ENCODE measurements at places on chromosomes 12 and 14.

DNA sequence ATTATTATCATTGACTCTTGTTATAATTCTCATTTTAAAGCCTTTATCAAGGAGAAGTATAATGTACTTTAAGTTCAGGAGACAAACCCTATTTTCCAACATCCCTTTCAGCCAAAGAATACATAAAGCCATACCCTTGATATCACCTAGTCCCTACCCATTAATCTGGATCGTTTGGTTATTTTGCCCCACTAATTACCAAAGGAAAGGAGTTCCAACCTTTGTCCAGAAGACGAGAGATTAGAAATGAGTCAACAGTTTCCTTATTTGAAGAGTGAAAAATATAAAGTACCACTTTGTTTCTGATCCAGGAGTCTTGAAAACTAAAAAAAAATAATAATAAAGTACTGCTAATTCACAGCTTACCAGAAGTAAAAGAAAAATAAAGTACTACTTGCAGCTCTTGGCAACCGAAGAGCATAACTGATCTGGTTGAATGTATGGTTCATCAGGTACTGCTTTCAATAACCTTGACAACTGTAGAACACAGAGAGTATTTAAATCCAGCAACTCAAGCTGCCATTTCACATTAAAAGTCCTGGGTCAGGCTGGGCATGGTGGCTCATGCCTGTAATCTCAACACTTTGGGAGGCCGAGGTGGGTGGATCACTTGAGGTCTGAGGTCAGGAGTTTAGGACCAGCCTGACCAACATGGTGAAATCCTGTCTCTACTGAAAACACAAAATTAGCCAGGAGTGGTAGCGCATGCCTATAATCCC, 33.7 kb downstream of the LIMA1 start:
- no peak for DNase-seq

DNA sequence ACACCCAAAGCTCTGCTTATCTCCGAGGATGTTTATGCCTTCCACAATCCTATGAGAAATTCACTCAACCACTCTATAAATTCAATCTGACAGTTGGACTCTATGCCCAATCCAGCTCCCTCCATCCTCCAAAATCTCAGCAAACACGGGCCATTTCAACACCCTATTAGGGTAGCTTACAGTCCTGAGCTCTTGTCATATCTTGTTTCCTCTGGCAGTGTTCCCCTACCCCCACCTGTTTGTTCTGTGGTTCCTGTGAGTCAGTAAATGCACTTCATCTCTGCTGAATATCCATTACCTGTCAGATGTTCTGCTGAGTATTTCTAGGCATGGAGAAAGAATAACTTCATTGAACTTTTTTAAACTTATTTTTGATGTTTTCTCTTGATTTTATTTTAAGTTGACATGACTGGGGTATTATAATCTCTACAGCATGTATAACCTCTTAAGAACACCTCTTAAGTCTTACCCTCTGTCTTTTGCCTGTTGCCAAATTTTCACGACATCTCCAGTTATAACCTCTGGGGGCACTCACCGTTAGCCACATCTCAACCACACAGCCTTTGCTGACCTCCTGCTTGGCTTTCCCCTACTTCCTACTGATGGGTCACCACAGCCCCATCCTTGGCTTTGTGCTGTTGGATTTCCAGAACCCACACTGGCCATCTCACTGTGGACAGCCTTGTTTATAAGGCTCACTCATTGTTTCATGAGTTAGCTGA, 317.0 kb upstream of the TMPO start:
- no peak for DNase-seq

- DNase-seq: no peak
Observed at GRCh38 chr12:82593901-82594396, 92.8 kb upstream of the TMTC2 start.

DNA sequence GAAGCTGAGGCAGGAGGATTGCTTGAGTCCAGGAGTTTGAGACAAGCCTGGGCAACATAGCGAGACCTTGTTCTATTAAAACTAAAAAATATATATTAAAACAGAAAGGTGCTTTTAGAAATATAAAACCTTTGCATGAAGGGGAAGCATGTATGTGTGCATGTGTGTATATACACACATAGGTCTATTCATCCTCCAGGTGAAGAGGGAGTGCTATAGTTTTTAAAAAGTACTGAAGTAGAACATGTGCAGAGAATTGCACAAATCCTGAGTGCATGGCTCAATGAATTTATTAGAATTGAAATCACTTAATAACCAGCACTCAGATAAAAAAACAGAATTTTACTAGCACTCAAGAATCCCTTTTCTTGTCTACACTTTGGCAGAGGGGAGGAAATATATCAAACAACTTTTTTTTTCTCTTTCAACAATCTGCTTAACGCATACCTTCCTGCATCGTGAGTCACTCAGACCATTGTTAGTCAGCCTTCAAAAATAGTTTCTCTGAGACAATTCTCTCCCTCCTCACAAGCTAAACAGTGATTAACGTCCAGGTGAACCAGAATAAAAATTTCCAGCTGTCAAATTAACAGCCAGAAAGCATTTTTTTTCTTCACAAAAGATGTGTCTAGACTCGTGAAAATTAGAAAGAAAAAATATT, 17.7 kb upstream of the NEDD1 start:
- peak; percentile 83 for DNase-seq
